Right cardiac atrium (tissue), 5 donors: ENCODE measurements at places on chromosomes 6 and 20. TPM values are rescaled to one million over a fixed set of nuclear protein-coding genes. Genes with fewer than 3 reads are reported as not detected.
A peak's percentile ranks its signal among the peaks of the same experiment; 100 is the strongest.

Gene PPT2
- 30.5 TPM for total RNA-seq

DNA sequence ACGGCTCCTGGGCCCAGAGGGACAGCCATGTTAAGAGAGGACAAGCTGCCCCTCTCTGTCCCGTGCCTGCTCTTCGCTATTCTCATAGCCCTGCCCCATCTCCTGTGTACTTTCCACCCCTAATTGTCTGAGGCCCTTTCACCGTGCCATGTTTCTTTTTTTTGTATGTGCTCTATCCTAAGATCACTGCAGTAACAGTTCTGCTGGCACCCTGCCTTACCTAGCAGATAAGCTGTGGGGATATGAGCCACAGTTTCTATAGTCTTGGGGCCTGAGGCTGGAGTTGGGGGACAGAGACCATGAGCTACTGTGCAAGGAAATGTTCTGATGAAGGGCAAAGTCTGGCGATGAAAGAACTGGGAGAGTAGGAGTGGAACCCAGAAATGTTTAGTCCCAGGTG, 269.5 kb upstream of the CITED2 start:
- DNase-seq, result no peak

GRCh38 chr6:21710216-21710615, 116.7 kb downstream of the SOX4 start:
- no peak for DNase-seq

GRCh38 chr6:11772109-11772825, 6.3 kb downstream of the ADTRP start:
- DNase-seq, result no peak

DNA sequence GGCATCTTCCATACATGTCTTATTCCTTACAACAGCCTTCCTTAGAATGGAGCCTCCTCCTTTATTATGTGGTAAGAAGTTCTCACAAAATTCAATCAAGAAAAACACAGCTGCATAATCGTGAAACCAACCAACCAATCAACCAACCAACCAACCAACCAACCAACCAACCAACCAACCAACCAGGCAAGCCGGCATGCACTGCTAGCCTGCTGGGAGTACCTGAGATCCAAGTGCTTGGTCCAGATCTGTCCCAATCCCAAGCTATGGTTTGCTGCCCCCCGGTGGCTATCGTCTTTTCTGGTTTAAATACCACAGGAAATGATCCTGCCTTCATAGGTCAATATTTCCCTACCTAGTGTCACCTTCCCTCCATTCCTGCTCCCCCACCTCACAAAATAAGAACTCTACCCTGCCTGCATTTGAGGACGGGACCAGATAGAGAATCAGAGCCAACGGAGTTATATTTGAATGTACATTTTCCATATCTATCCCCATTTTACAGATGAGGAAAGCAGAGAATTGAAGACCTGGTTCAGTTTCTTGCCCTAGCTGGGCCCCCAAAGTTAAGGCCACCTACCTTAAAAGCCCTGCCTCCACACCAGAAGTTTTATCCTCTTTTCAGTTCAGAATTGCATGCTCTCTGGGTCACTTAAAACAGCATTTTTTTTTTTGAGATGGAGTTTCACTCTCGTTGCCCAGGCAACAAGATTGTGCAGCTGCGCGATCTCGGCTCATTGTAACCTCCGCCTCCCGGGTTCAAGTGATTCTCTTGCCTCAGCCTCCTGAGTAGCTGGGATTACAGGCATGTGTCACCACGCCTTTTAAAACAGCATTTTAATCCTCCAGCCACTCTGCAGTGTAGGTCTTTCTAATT, 27.1 kb downstream of the RAB44 start:
- DNase-seq, result peak; percentile 71

Gene CST4
- not detected for total RNA-seq

GRCh38 chr6:1544000-1544399, 65.7 kb upstream of the FOXC1 start:
- DNase-seq, result no peak

Gene TSBP1
- total RNA-seq, result not detected

- no peak for DNase-seq
Observed at GRCh38 chr6:92847988-92848387, 571.4 kb downstream of the EPHA7 start.

DNA sequence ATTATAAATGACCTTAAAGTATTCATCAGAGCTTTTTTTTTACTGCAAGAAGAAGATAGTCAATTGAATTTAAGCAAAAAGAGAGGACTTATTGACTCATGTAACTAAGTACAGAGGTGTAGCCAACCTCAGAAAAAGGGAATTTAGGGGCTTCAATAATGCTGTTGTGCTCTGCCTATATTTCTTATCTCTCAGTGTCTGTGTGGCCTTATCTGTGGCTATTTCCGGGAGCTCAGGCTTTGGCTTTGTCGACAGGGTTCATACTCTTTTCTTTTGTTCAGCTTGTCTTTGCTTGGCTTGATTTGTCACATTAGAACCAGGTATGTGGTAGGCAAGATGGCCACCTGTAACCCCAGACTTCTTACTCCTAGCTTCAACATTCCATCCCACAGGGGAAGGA, 38.6 kb upstream of the FABP7 start:
- no peak for DNase-seq

Gene MCHR2
- total RNA-seq, result not detected

Gene HNF4A
- not detected for total RNA-seq

GRCh38 chr6:788058-788457, 95.1 kb upstream of the EXOC2 start:
- DNase-seq, result no peak

DNA sequence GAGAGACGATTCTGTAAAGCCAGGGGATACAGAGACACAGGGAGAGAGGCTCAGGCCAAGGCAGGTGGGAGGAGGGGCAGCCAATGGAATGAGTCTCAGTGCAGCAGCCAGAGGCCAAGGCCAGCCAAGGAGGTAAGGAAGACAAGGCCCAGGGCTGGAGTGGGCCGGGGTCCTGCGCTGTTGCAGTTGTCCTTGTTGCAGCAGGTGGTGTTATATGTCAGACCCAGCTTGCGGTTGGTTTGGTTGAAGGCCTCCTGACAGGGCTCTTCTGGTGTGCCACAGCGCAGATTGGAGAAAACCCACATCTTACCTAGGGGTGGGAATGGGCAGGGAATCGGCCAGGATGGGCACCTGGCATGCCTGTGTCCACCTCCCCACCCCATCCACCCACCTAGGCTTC, 2.5 kb downstream of the LY6G6C start:
- no peak for DNase-seq

DNA sequence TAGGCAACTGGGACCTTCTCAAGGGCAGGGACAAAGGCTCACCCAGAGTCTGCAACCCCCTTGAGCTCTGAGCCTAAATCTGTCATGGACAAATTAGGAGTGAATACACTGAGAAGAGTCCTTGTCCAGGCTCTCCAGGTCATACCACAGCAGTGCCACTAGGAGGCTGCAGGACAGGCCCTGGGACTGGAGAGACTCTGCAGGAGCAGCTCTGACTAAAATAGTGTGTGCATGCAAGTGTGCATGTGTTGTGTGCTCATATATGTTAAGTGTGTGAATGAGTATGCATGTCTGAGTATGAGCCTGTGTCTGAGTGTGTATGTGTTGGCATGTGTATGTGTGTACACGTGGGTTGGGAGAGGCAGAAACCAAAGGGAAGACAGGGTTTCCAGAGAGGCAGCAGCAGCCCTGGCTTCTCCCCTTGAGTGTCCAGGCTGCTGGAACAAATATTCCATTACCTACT, 27.1 kb downstream of the MRPL14 start:
- no peak for DNase-seq

Gene RBM24
- 196 TPM for total RNA-seq

Gene ZC2HC1B
- not detected for total RNA-seq

DNA sequence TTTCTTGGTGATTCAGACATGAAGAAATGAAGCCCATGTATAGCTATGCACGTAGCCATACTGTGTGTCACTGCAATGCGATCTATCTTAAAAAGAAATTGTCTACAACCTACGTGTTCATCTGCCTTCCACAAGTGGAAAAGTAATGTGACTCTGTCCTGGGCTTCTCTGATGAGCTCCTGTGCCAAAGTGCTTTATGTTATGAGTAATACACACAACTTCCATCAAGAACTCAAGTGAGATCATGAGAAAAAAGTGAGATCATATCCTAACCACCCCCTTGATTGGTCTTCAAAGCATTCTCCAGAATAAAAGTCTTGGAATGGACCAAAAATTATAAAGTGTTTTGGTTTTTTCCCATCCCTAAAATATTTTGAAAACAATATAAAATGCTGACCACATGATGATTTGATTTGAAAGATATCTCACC, 114.3 kb downstream of the DST start:
- DNase-seq, result no peak

Gene LINC00237
- total RNA-seq, result not detected

GRCh38 chr6:157019115-157019641, 242.0 kb downstream of the ARID1B start:
- no peak for DNase-seq

- DNase-seq, result no peak
Observed at GRCh38 chr6:52176550-52176949, 9.6 kb upstream of the IL17A start.

Gene CSE1L
- 28.7 TPM for total RNA-seq

Gene NMBR
- not detected for total RNA-seq

DNA sequence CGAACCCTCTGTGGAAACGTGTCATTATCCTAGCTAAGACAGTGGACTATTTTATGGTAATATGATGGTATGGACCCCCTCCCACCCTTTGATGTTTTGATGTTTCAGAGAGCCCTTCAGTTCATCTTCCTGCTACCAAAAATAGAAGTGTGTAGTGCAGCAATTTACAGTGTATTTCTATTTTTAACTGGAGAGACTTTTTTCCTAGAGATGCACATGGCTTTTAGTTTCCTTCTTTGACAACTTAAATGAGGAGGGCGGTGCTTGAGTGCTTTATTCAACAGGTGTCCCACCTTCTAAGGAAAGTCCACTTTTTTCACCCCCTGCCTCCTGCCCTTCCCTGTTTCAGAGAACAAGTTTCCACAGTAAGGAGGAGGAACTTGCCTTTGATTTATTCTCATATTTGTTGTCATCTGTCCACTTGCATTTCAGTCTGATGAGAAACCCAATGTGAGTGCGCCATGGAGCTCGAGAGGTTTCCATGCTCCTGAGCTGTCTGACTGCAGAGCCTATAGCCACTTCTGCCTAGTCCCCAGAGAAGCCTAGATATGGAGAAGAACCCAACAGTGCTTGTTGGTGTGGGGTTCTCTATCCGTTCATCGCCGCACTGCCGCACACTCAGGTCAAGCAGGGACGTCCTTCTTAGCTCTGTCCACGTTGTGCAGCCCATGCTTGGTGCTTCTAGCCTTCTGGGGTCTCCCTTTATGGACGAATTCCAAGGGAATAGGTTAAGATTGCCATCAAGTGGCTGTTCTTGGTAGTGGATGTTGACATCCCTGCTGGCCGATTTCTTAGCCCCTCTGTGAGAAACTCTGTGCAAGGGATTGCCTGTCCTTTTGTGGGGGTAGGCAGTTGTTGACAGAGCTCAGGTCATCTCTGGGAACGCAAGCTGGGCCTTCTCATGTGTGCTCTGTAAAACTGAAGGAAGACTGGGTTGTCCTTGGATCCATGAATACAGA, 144.2 kb downstream of the JARID2 start:
- no peak for DNase-seq

GRCh38 chr6:25218346-25218745, 60.8 kb upstream of the CARMIL1 start:
- no peak for DNase-seq

GRCh38 chr6:42746463-42747391, 824 bp upstream of the TBCC start:
- peak; percentile 94 for DNase-seq

GRCh38 chr6:163605385-163606097, 191.0 kb downstream of the QKI start:
- no peak for DNase-seq

Gene SRSF12
- 0.75 TPM for total RNA-seq

Gene PROKR2
- not detected for total RNA-seq

GRCh38 chr6:105949869-105950268, 136.3 kb upstream of the PRDM1 start:
- no peak for DNase-seq

- DNase-seq, result no peak
Observed at GRCh38 chr20:23151008-23151703, 65.0 kb upstream of the CD93 start.

DNA sequence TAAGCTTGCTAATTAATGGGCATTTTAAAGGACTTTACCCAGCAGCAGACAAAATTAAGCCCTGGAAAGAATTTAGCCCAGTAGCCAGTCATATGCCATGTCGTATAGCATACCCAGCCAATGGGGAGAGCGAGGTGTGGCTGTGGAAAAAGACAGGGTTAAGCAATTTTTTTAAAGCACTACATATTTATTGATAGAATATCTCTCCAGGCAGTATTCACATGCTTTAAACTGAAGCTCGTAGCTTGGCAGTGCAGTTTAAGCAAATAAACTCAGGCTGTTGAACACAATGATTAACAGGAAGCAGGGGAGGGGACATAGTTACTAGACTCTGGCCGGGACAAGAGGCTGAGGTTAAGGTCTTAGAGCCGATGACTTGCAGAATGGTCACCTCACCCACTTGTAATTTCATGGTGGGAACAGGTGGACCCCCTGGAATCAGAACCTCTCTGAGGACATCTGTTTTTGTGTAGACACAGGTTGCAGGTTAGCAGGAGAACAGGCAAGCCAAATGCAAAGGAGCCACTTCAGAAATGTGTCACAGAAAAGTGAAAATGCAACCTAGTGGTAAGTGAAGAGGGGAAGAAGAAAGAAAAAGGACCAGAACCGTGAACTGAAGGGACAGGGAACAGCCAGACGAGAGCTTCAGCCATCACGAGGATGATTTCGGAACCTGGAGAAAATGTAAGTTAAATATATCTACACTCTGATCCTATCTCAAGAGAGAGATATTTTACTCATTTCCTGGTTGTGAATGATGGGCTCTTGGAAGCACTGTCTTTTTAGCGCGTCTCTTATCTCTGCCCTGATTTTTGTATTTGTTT, 7.2 kb downstream of the GCNT2 start:
- DNase-seq, result no peak

GRCh38 chr6:42933205-42933604, 3.9 kb downstream of the CNPY3 start:
- DNase-seq, result no peak

Gene HMGCLL1
- 2.7 TPM for total RNA-seq

GRCh38 chr6:43575105-43575771, 600 bp downstream of the XPO5 start:
- peak; percentile 78 for DNase-seq

Gene TCF21
- total RNA-seq, result 25.4 TPM

DNA sequence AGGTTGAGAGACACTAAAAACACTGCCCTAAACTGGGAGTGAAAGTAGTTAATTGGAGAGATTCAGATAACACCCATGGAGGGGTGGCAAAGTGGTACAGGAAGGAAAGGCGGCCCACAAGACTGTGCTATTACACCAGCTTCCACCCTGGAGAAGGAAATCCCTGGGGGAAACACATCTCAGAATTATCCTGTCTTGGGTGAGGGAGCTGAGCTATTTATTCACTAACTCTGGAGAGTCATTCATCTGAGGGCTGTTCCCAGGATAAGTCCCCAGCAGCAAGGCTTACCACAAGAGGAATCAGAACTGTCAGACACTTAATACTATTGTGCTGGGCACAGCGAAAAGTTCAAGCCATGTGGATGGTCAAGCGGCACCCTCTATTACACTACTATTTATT, 9.9 kb downstream of the TBCC start:
- DNase-seq, result no peak

GRCh38 chr20:45014671-45015415, 48.5 kb downstream of the STK4 start:
- no peak for DNase-seq
